H1 (cell line): ENCODE measurements at places on chromosomes 1 and 21.

GRCh38 chr1:43914576-43915525, 18.8 kb upstream of the ARTN start:
- no peak for DNase-seq

GRCh38 chr1:93960641-93961147, 51.5 kb upstream of the GCLM start:
- no peak for DNase-seq

DNA sequence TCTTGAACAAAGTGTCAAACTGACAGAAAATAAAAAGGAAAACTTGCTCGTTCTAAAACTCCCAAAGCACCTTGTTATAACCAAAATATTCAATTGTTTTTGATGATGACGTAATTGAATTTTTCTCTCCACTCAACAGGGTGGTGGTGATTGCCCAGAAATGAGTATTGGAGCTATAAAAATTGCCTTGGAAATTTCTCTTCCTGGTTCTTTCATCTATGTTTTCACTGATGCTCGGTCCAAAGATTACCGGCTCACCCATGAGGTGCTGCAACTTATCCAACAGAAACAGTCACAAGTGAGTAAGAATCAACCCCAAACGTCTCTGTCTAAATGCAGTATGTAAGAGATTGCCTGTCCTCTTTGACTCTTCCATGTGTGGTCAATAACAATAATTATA, 130.1 kb downstream of the HMCN1 start:
- DNase-seq: no peak

GRCh38 chr1:239516579-239516978, 130.2 kb downstream of the CHRM3 start:
- no peak for DNase-seq

DNA sequence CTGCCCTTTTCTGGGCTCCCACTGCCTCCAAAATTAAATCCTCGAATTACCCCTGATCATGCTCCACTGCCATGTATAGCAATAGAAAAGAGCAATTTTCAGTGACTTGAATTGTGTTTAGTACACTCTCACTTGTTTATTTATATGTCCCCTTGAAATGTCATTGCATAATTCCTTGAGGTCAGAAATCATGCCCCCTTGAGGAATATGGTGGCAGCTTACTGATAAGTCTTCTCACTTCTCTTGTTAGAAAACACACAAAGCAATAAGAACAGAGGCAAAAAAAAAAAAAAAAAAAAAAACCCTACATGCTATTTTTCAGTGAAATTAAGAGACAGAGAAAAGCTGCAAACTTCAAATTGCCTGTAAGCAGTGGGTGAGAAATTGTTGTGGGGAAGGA, 37.5 kb downstream of the GPR88 start:
- no peak for DNase-seq

DNA sequence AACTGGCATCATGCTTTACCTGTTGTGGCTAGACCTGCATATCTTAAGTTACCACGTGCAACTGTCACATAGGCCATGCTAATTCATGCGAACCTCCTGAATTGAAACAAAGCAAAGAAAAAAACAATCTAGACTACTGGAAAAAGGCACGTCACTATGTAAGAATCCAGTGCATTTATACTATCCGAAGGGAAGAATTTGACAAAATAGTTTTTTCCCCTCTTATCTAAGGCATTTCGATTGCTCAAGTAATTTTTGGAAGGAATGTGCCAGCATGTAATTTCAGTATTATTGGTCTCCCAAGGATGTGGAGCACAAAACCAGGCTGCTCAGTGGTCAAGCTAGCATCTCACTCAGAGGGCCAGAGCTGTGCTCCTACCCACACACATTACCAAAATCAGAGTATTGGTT, 31.5 kb upstream of the C1orf198 start:
- no peak for DNase-seq
